ENCODE measurements at places on chromosomes 7 and 10.

DNA sequence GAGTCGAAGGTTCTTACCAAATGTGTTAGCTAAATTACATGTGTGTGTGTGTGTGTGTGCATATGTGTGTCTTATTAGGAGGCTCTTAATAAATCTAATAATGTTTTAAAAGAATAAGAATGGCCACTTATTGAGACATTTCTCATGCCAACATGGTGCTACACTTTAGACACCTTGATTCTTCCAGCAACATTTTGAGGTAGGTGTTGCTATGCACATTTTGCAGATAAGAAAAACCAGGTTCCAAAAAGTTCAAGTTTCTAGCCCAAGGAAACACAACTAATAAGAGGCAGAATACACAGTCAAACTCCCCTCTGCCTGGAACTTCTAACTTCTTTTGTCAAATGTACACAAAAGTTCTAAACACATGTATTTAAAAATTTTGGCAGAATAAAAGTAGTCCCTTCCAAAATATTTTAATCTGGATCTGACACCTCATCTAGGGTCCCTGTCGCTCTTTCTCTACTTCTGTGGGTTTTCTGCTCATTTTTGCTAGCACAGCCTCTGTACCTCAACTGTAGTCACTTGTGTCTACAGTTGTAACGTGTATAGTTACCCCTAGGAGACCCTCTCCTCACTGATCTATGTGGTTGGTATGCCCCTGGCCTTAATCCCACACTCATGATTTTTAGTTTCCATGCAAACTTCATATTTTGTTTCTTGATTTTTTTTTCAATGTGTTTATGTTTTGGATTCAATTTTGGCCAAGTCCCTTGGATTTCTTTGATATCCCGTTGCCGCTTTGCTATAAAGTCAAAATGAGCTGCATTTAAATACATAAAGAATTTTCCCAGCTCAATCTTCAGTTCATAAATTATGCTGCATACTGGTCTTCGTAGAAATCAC is 4.3 kb downstream of the ANKRD1 start:
- DNase-seq = no peak

GRCh38 chr10:29386342-29386999 is 97.6 kb downstream of the LYZL1 start:
- DNase-seq = no peak

DNA sequence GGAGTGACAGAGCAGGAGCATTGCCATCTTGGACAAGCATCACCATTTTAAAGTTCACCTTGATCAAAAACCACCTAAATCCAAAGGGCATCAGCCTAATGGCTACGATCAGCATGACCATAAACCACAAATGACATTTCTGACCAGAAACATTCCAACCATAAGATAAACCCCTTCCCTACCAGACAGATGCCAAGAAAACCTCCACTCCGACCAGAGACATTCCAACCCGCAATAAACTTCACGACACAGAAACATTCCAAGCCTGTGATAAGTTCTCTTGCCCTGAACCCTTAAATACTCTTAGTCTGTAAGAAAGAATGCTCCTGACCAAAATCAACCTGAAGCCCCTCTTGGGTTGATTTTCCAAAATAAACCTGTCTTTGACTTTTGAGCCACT is 606.9 kb downstream of the POM121L12 start:
- DNase-seq = no peak

- no peak for DNase-seq
Measured at GRCh38 chr10:5606321-5606720, 60.1 kb downstream of the ASB13 start.

DNA sequence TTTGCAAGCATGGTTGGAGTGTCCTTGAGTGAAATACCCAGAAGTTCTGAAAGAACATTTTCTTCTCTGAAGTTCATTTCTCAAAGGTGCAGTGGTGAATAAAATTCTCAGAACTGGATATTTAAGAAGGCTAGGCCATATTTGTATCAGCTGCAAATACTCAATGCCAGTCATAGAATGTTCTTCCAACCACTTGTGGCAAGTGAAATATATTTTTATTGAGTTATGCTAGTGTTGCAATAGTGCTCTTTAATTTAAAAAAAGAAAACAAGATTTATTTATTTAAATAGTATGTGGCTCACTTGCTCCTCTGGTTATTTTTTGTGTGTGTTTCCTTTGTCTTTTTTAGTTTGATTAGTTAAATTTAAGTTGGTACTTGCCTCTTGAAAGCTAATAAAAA is 64.5 kb downstream of the PALS2 start:
- DNase-seq = no peak

DNA sequence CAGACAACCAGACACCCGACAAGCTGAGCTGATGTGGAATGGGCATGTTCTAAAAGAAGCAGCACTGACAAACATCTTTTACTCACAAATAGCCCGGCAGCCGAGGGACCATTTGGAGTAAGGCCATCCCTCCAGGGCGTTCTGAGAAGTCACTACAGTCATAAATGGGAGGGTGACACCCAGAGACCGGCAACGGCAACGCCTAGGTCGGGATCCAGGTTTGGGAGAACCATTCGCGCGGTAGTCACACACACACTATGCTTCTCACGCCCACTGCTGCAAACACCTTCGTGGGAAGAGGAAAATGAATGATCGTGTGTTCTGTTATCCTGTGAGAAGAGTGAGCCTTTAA is 9.8 kb downstream of the TNS3 start:
- DNase-seq = no peak

Data from activated CD4-positive, alpha-beta T cell treated with anti-CD3 and anti-CD28 coated beads, Interleukin-2, amount 50 U/mL, for 1 hour (primary cell).